GM10248 (cell line): ENCODE measurements at places on chromosomes 2 and 18.

- DNase-seq, result no peak
Measured at GRCh38 chr2:74048843-74049519, 64.3 kb downstream of the TET3 start.

DNA sequence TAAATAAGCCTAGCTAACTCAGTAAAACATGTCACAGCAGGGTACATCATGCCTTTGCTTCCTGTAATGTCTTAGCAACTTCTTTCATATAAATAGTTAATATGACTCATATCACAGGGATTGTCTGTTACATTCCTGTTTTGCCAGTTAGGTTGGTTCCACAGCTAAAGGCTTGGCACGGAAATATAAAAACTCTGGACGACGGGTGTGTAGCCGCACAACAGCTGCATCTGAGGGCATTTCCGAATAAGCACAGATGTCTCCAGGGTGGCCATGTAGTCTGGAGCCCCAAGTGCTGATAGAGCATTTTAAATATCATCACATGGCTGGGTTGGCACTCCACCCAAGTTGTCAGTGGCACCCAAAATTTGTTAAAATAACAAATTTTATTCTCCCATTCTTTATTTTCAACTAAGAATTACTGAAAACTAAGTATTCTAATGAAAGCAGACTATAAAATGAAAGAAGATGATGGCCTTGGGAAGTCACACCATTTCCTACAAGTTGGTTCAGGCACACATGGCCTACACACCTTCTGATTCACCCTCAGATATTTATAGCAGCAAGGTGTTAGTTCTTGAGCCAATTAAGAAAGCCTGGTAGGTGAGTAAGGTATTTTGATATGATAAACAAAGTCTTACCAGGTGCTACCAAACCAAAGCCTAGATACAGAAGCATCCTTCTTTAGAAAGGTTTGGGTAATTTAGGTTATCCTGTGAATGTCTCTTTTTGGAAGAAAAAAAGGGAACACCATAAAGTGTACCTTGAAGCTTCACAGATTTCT lies 61.8 kb upstream of the STK17B start:
- DNase-seq, result no peak

GRCh38 chr2:195737511-195738325 lies 80.7 kb downstream of the SLC39A10 start:
- DNase-seq, result no peak

GRCh38 chr2:145802133-145802532 lies 1282.2 kb upstream of the ZEB2 start:
- DNase-seq, result no peak

DNA sequence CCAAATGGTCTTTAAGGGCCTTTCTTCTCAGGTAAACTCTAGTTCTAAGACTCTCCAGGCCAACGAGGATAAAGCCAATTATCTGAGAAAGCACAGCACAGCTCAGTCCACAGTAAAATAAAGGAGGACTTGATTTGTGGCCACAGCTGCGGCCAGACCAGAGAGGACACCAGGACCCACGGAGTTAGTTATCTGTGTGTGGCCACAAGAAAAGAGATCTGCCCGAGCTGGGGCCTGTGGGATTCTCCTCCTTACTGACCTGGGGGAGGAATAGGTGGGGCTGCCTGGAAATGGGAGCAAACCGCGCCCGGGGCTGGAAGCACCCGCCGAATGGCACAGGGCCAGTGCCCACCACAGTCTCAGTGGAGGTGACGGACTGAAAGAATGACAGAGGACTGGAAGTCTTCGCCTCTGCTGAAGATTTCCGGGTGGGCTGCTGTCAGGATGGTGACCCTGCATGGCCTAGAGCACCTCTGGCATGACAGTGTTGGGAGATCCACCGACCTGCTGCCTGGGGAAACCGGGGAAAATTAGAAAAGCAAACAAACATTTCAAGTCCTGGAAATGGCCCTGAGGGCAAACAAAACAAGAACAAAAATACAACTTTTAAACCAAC lies 13.3 kb downstream of the PROC start:
- no peak for DNase-seq

GRCh38 chr18:63187791-63188460 lies 131.6 kb downstream of the BCL2 start:
- no peak for DNase-seq

DNA sequence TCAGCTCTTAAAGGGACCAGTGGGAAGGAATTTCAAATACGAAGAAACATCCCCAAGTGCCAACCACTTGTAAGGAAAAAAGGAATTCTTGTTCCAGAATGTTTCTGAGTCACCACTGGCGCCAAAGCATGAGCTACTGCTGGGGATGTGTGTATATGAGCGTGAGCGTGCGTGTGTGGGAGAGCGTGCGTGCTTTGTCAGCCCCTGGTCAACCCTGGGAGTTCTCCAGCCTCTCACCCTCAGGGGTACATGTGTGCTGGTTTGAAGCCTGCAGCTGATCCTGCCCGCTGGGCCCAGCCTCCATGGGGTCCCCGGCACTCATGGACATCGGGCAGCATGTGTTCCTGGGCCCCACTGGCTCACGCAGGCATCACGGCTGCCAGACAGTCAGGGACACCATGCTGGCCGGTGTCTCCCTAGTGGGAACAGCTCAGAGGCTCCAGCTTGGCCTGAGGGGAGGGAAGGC lies 17.1 kb downstream of the HS6ST1 start:
- no peak for DNase-seq

DNA sequence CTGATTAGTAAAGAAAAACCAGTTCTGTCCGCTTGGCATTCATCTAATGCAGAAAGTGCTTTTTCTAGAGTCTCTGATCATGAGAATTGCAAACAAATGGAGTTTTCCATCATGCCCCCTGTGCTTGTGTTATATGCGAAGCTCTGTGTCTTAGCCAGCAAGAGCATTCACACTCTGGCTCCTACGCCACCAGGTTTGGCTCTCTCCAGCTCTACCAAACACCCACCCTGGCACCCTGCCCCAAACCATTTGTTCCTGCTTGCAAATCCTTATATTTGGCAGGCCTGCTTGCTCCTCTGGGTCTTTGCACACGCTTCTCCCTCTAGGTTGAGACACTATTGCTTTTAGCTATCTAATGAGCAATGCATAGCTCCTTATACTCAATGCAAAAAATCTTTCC lies 204.1 kb upstream of the CYRIA start:
- DNase-seq, result no peak

GRCh38 chr2:224401641-224402342 lies at the start of gene FAM124B:
FAM124B (minus strand) TSS chr2:224402107; CDS start chr2:224401768, 339 bp downstream.
- DNase-seq, result no peak
